ENCODE measurements at places on chromosomes 7 and 10. TPM values are rescaled to one million over a fixed set of nuclear protein-coding genes. Genes with fewer than 3 reads are reported as not detected.

Gene TMUB1
- 44.9 TPM for total RNA-seq

DNA sequence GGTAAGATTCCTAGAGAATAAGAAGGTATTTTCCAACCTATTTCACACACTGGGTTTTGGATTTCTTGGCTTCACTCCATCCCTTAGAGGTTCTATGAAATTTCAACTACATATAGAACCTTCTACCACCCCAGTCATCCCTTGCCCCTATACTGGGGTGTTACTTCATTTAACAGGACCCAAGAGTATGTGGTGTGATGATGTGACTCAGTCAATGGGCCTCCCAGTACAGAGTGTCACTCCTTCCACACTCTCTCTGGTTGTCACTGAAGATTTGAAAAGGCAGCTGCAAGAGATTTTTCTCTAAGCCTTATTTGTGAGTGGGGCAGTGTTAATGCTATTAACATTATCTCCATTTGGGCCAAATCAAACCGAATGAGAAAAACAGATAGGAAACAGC lies 33.5 kb downstream of the FGFBP3 start:
- H3K4me3 ChIP-seq, result no peak overlapping the region
- DNase-seq, result no peak
- H3K36me3 ChIP-seq, result no peaks in the 10 kb centered on the region

GRCh38 chr10:43061760-43062159 lies 15.1 kb upstream of the RET start:
- no peaks in the 10 kb centered on the region for H3K27me3 ChIP-seq
- no peaks in the 10 kb centered on the region for H3K36me3 ChIP-seq
- H3K4me1 ChIP-seq, result no peaks in the 10 kb centered on the region
- no peak overlapping the region for H3K27ac ChIP-seq
- DNase-seq, result peak; percentile 14

DNA sequence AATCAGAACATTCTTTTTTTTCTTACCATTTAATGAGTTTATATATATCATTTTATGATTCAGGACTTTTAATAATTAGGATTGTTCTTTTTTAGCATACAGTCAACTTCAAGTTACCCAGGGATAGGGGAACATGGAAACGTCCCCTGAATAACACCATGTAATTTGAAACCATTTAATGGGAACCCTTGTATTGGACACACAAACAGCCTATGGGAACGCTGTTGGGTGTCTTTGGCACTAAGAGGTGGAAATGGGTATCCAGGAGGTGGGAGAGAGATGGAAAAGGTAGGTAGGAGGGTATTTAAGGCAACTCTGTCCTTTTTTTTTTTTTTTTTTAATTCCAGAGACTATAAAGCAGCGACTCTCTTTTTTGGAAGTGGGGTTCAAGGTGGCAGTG lies 2.6 kb downstream of the LUC7L2 start:
- peaks cover 4% of the 10 kb centered on the region for H3K4me1 ChIP-seq
- H3K27me3 ChIP-seq, result no peaks in the 10 kb centered on the region
- DNase-seq, result peak; percentile 10
- no peak overlapping the region for H3K27ac ChIP-seq
- H3K4me3 ChIP-seq, result no peak overlapping the region

DNA sequence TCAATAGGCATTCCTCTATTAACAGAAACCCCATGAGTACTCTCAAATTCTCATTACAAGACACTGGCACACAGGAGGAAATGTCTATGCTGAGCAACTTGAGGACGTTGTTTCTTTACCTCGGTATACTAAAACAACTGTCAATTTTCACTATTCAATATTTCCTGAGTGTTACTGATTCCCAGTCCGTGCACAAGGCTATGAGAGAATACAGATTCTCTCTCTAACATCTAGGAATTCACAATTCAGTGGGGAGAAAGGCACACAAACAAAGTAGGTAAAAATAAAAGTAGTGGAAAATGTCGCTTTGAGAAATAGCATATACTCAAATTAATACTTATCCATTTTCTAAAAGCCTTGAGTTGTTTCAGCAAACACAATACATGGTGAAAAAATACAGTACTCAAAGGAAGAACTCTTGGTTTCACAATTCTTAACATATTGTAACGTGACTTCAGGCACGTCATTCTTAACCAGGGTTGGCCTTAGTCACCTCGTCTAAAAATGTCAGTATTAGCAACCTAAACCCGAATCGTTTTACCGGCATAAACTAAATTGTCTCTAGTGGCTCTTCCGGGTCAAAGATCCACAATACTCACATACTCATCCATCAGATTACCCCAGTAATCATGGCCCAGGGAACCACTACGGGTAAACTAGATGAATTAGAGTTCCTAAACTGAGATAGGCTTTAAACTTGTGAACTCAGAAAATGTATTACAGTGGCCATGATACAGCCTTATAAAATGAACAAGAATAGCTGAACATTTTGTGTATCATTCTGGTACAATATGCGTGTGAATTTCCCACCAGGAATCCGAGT lies 1.5 kb downstream of the IPMK start:
- no peaks in the 10 kb centered on the region for H3K27me3 ChIP-seq
- no peaks in the 10 kb centered on the region for H3K36me3 ChIP-seq
- H3K4me1 ChIP-seq, result peaks cover 16% of the 10 kb centered on the region
- peak overlapping the region; percentile 83 for H3K4me3 ChIP-seq
- peak; percentile 57 for DNase-seq
- peak overlapping the region; percentile 88 for H3K27ac ChIP-seq

DNA sequence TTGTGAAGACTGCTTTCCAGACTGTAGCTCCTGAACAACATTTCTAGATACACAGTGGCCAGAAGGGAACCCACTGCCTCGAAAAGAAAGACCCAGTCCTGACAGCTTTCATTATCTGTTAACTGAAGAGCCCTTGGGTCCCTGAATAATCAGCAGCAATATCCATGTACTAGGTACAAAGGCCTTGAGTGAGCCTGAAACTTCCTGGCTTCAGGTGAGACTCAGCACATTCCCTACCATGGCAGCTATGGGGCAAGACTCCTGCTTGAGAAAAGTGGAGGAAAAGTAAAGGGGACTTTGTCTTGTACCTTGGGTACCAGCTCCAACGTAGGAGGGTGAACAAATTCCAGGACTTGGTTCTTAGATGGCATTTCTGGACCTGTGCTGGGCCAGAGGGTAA lies 92.8 kb downstream of the SIRT1 start:
- no peak for DNase-seq
- no peaks in the 10 kb centered on the region for H3K4me1 ChIP-seq
- no peaks in the 10 kb centered on the region for H3K27me3 ChIP-seq
- peaks cover 28% of the 10 kb centered on the region for H3K36me3 ChIP-seq
- H3K4me3 ChIP-seq, result no peak overlapping the region

DNA sequence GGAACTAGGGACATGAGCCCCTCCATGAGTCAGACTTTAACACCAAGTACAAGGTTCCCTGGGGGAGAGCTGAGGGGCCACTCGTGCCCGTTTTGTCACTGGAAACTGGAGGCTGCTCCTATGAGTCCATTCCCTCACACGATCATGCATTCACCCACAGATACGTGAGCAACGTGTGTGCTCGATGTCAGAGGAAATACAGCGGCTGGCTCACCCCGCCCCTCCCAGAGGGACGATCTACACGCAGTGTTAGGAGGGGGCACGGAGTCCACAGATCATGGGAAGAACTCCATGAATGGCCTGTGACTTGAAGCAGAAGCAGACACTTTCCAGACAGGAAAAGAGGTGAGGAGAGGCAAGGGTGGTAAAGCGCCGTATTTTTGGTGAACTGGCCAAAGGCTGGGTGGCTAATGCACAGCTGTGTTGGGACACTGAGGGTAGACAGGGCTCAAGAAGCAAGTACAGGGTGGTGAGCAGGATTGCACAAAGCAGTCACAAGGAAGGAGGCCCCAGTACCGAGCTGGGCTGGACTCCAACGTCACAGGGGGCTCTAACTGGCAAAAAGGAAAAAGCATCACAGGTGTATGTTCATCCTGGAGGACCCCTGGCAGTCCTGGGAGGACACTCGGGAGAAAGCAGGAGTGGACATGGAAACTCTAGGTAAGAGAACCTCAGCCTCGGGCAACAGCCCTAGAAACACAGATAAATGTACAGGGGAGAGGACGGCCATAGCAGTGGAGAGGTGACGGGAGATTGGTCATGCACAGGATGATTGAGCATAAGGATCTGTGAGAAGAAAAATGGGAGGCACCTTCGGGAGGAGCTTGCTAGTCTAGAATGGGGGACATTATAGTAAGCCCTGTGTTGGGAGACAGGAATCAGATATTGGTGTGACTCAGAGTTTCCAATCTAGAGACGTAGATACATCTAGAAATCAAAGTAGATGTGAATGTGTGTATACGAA lies 41.2 kb downstream of the TNS3 start:
- no peak overlapping the region for H3K4me3 ChIP-seq
- peaks cover 40% of the 10 kb centered on the region for H3K4me1 ChIP-seq
- no peak overlapping the region for H3K27ac ChIP-seq
- H3K27me3 ChIP-seq, result no peaks in the 10 kb centered on the region
